ENCODE measurements at places on chromosomes 4 and X. TPM values are rescaled to one million over a fixed set of nuclear protein-coding genes. Genes with fewer than 3 reads are reported as not detected.

DNA sequence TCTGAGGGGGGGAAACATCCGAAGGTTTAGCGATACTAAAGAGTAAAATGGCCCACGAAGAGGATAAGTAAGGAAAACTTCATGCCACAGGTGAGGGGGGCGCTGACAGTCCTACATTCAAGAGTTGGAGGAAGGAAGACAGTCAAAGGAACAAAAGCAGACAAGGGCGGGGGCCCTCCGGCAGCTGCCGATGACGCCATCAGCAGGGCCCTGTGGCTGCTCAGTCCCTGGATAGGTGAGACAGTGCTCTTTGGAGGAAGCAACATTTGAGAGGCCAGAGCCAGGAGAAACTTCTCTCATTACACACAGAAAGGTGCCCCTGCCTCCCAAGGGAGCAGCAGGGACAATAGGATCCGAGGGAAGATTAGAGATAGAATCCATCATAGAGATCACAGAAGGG, 41.5 kb downstream of the RAB40AL start:
- no peak for DNase-seq

DNA sequence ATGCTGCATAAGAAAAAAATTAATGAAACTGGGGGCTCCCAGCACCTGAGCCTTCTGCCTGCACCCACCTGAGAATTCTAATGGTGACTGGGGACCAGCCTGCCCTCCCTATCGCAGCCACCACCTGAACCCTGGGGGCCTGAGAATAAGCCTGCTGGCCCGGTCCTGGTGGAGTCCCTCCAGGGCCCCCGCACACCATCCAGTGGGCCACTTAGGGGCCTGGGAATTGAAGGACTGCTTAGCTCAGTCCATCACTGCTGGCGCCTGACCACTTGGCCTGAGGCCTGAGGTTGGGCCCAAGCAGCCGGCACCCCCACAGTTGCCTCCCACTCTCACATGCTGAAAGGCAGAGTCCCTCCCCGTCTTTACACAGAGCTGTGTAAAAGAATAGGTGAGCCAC, 230.8 kb downstream of the ENOX2 start:
- no peak for DNase-seq

- DNase-seq: no peak
Observed at GRCh38 chr4:10643600-10644425, 40.8 kb downstream of the CLNK start.

GRCh38 chr4:93152491-93152890, 676.1 kb upstream of the ATOH1 start:
- DNase-seq: no peak

DNA sequence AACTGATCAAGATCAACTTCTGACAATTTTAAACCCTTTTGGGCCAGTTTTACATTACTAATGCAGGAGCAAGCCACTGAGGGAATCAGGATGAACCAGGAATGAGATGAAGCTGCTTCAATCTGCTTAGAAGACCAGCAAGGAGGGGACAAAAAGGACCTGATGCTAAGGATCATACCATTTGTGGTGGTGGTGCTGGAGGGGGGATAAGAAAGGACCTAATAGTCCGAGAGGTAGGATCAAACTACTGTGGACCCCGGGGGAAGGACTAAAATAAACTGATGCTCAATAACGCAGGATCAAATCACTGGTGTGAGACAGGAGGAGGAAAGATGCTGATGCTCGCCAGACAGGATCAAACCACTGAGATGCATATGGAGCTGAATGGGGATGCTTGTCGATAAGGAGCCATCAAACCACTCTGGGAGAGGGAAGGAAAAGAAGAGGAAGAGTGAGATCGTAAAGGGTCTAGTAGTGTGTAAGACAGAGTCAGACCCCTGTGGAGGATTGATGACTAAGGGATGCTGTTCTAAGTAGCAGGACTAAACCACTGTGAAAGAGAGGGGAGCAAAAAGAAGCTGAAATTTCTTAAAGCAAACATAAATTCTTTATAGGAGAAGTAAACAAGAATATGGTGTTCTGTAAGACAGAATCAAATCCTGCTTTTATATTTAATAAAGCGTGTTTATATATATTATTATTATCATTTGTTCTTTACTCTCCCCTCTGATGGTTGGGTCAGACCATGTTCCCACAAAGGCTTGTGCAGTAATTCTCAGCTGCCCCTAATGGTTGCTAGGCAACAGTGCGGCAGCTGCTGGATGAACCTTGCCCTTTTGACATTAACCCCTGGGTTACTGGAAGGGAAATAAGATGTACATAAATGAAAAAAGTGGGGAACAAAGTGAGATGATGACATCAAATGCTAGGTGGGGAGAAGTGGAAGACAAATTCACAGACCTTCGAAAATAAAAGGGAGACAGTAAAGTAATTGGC, 432.5 kb upstream of the FGF16 start:
- no peak for DNase-seq

DNA sequence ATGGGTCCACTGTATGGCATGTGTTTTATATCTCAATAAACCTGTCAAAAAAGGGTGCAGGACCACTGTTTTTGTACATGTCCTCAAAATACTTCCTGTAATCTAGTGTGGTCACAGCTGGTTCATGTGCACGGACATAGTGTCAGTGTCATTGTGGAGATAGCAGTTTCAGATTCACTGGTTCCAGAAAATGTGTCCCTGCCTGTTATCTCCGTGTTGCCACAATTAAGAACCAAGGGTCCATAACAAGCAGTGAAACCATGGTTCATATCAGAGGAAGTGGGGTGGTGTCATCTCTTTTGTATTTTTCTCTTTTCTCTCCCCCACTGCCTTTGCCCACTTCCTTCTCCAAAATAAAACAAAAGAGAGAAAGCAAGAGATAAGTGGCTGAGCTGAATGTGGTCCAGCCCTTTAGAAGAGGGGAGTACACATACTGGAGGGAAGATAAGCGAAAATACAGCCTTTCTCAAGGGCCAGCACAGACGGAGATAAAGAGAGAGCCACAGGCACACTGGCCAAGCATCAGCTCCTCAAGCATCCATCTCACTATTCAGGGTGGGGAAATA, 51.2 kb downstream of the TBL1X start:
- DNase-seq: no peak

DNA sequence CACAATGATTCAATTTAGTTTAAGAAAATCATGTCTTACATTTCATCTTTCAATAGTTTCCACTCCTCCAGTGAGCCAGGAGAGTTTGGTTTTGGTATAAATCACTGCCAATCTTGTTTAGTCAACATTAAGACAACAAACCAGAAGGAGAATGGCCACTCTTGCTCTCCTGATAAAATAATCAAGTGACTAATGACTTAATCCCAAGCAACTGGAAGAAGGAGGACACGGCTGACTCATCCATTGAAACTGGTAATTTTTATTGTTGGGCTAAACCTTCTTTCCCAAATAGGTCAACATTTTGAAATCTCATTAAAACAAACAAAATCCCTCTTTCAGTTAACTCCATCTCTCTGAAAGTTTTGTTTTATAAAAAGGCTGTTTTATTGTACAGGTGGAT, 230.2 kb downstream of the CLCN4 start:
- no peak for DNase-seq

- no peak for DNase-seq
Observed at GRCh38 chr4:138978028-138978585, 37.5 kb upstream of the NOCT start.

GRCh38 chr4:139978692-139979091, 175.3 kb downstream of the MAML3 start:
- DNase-seq: no peak

LARP7 gene
- total RNA-seq: 36.0 TPM

GRCh38 chr4:150181536-150181935, 103.3 kb downstream of the DCLK2 start:
- no peak for DNase-seq

ZXDA gene
- 3.3 TPM for total RNA-seq

CSAG2 gene
- total RNA-seq: not detected

DNA sequence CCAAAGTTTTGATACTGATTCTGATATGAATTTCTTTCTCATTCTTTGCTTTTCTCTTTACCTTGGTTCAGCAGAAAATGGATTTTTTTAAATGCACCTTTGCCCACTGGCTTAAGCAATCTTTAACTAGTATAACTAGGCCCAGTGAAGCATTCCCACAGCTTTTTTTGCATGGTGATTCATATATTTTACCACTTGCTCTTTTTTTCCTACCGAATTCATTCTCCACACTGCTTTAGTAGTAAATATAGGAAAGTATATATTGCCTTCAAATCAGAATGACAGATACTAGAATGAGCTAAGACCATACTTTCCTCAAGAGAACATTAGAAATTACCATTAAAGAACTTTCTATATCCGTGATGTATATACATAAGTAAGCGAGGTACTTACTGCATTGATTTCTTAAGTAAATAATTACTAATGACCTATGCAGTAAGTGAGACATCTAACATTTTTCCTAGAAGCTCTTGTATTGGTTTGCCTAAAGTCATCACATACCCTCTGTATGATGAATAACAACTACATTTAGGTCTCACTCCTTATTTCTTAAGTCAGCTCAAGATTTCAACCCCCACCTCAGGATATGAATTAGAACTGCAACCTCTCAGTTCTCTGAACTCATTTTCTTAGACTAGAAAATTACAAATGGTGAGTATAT, 44.2 kb downstream of the SLC4A4 start:
- no peak for DNase-seq

- DNase-seq: no peak
Observed at GRCh38 chr4:113588895-113589668, 172.5 kb downstream of the CAMK2D start.

DNA sequence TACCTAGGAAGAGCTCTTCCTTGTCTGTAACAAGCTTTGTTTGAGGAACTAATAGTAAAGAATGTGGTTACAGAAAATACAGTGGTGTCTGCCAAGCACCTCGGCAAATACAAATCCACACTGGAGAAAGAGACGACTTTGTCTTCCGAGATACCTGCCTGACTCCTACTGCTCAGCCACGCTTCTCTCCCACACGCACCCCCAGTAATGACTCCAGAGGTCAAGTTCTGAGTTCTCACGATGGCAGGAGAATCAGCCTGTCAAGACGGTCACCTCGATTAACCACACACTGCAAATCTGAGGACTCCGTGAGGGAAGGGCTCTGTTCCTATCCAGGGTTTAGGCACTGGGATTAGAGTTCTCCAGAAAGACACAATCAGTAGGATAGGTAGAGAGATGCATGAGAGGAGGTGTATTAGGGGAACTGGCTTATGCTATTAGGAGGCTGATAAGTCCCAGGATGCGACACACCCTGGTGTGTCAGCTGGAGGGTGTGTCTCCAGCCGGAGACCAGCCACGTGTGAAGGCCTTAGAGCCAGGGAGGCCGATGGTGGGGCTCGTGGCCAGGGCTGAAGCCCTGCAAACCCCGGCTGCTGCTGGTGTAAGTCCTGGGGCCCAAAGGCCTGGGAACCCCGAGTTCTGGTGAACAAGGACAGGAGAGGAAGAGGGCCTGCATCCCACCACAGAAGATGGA, 8.4 kb upstream of the TRIML2 start:
- DNase-seq: no peak

PRKX gene
- total RNA-seq: 23.1 TPM

- no peak for DNase-seq
Observed at GRCh38 chr4:57214654-57215411, 104.6 kb upstream of the IGFBP7 start.

- DNase-seq: no peak
Observed at GRCh38 chrX:12790885-12791256, 341 bp upstream of the PRPS2 start.

DNA sequence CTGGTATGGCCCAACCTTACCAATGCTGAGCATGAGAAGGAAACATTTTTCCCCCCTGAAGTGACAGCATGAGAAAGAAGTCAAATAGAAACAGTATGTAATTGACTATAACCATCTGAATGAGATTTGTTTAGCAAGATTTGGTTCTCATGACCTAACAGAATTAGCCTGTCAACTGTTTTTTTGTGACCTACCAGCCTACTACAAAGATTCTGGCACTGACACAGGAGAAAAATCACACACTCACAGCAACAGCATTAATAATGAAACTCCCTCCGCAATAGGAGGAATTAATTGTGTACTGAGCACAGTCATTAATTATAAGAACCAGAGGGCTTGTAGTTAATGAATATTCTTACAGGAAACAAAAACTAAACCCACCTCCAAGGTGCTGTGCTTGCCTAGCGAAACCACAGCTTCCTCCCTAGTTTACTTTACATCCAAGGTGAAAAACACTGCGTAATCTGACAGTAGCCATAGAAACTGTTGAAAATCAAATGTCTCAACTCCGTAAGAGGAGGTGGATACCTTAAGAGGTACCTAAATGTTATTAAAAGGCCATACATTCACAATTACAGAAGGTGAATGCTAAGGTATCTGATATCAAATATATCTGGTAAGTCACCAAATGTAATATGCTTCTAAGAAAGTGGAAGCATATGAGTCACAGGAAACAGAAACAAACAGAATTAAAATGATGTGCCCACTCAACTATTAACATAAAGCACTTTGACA, 34.9 kb downstream of the MMRN1 start:
- DNase-seq: no peak

AVPR2 gene
- 7.2 TPM for total RNA-seq

Data from mesenteric fat pad (tissue), 1 donor.